ENCODE measurements at places on chromosomes 13 and 19.

DNA sequence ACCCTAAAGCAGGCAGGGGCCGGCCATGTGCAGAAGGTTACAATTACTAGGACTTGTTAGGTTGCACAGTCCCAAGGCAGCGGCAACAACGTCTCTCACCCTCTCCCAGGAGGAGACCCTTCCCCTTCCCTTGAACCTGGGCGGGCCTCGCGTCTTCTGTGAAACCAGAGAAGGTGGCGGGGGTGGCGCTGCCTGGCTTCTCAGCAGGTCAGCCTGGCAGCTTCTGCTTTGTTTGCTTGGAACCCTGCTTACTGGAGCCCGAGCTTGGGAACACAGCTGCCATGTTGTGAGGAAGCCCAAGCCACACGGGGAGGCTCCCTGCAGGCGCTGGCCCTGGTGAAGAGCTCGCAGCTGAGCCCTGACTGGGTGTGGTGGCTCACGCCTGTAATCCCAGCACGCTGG lies 15.5 kb downstream of the MKNK2 start:
- DNase-seq = no peak

- DNase-seq = no peak
Observed at GRCh38 chr13:114134944-114135610, 2.7 kb upstream of the RASA3 start.

DNA sequence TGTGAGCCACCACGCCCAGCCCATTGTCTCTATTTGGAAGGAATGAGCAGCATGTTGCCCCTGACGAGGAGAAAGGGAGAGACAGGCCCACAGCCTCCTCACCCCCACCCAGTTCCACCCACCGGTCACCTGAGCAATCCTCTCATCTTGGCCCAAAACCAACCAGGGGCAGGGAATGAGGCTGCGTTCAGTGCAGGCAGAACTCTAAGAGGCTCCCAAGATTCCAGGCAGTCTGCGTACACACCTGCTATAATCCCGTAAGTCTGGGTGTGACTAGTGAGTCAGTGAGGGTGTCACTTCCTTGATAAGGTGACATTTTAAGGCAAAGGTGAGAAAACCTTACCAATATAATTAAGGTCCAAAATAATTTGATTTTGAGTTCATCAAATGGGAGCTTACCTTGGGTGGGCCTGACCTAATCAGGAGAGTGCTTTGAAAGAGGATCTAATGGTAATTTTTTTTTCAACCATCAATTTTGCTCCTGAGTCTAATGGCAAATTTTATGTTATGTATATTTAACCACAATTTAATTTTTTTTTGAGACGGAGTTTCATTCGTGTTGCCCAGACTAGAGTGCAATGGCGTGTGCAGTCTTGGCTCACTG lies 26.9 kb upstream of the KLF2 start:
- no peak for DNase-seq

GRCh38 chr13:32504263-32504662 lies 34.3 kb downstream of the N4BP2L2 start:
- no peak for DNase-seq

- no peak for DNase-seq
Observed at GRCh38 chr13:20658451-20659040, 45.0 kb upstream of the IL17D start.

DNA sequence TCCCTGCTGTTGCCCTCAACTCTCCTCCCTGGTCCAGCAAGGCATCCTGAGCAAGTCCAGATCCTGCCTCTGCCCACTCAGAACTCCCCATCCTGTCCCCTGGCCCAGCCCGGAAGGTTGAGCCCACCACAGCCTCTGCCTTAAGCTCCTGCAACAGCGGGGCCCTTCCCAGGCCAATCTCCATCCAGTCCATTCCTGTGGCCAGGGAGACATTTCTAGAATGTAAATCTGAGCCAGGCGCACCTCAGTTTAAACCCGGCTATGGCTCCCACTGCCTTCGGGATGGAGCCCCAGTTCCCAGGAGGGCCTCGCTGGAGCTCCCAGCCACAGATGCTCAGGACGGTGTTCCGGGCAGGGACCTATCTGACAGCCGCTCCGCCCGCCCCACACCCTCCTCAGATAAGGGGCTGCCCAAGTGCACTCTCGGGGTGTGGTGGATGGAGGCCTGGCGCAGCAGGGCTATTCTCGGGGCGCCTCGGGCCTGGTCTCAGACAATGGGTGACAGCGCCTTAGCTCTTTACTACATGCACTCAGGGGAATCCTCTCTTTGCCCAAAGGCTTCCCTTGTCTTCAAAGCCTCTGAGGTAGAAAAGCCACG lies 5.3 kb downstream of the TRAPPC6A start:
- no peak for DNase-seq

DNA sequence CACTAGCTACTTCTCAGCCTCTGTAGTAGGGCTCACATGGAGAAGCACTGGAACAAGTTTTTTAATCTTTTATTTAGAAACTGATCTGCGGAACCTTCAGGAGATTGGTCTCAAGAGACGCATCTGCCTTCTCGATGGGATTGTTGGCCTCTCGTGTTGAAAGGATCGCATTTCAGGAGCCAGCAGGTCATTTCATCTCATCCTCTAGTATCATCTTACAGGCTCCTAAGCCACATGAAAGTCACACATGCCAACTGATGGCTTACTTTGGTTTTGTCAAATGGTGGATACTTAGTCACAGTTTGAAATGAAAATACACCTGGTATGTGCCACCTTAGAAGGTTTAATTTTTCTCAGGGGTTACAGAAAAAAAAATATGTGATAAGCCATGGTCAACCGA lies 1703.6 kb downstream of the EFNB2 start:
- DNase-seq = no peak

- no peak for DNase-seq
Observed at GRCh38 chr13:73189776-73190175, 131.0 kb downstream of the KLF5 start.

DNA sequence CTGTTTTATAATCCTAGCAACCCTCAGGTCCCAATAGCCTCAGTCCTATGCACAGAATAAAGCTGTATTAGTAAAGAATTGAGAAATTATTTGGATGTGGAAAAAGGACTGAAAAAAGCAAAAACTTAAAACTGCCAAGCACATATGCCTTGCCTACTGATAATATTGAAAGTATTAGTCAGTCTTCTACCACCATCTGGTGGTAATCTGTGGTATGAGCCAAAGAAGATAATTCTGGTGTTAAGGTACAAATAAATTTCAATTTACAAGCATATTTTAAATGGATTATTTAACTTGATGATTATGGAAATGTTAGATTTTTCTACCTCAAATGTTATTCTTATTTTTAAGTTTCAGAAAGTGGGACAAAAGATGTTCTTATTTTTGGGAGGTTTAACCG lies 460.3 kb upstream of the KLHL1 start:
- no peak for DNase-seq

DNA sequence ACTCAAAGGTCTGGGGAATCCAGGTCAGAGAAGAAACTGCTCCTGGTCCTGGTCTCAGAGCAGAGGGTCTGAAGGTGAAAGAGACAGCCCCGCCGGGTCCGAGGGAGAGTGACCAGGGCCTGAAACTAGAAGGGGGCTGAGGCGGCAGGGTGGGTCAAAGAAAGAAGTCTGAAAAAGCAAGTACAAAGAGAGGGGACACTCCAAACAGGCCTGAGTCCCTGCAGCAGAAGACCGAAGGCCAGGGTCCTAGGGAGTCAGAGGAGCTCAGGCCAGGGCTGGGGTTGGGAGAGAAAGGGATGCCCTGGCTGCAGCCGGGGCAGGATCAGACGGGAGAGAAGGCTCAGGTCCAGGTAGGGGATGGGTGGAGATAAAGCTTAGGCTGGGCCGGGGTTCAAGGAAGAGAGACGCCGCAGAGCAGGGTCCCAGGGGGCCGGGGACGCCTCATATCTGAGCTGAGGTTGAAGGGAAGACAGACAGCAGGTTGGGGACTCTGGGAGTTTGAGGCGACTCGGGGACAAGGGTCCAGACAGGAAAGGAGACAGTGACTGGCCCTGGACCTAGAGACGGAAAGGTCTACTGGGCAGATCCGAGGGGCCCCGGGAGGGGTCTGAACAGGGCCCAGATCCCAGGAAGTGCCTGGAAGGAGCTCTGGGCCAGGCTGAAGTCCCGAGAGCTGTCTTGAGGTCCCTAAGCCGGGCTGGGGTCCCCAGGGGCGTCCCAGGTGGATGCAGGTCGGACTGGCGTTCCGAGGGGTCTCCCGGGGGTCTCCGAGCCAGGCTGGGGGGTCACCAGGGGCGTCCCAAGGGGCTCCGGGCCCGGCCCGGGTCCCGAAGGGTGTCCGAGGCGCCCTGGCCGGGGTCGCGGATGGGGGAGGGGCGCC lies 795 bp downstream of the MLLT1 start:
- DNase-seq = no peak

DNA sequence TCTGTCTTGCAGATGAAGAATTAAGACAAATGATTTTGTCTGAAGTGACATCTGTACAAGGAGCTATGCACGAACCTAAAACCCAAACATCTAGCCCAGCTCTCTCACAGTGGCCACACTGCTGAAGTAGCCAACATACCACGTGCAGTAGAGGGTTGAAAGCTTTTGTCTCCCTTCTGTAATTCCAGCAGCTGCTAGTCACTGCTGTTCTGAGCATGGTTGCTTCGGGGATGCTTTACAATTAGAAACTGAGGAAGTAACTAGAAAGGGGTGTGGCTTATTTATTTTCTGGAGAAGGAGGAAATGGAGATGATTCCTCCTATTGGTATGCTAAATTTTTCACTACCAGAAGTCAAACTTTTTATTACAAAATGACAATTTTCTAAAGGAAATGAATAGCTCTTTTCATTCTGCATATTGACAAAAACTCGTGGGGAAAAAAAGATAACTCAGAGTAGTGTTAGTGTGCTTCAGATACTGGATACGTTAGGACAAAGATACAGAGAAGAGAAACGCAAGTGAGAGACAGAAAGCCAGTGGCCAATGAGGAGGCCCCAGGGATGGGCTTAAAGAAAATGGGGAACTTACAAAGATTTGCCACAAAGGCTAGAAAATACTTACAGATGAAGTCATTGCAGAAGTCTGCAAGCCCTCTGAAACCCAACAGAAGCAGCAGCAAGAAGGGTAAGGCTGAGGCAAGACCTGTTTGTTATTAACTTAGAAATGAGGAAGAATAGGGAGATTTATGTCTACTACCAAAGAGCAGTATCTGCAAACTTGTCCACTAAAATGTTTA lies 192.7 kb upstream of the MIR17HG start:
- no peak for DNase-seq

DNA sequence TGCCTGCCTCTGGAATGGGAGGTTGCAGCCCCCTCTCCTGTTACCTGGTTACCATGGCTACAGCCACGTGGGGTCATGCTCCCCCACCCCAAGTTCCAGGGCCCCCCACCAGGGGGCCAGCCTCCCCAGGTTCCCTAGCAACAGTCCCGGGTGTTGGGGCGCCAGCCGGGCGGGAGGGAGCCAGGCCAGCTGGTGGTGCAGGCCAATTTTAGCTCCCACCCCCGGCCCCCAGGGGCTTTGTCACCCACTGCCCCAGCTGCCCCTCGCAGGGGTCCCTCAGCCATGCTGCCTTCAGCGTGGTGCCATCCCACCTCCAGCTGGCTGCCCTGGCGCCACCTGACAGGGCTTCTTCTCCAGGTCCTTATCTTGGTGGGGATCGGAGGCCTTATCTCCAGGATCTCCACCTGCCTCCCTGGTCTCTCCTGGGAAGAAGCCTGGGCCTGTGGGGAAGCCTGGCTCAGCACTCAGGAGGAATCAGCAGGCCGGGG lies 3.0 kb downstream of the MARK4 start:
- DNase-seq = no peak

DNA sequence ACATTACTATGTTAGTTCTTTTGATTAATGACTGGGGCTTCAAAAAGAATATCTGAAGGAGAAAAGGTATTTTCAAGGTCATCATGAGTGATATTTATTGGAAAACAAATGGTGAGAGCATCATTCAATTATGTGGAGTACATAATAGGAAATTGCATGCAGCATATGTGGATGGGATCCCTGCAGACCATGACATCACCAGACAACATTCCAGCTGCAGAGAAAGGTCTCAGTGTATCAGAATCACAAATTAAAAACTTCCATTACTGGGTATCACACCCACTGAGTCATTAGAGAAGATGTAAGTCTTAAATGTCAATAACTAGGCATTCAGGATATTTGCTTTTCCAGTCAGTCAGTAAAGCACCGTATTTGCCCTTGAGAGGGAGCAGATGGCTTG lies 574.4 kb upstream of the SLC10A2 start:
- no peak for DNase-seq

- DNase-seq = no peak
Observed at GRCh38 chr13:75366380-75367280, 115.3 kb downstream of the TBC1D4 start.

- DNase-seq = no peak
Observed at GRCh38 chr19:48530066-48530720, 18.6 kb upstream of the LMTK3 start.

GRCh38 chr19:3949997-3950859 lies 17.4 kb downstream of the NMRK2 start:
- DNase-seq = no peak

- DNase-seq = no peak
Observed at GRCh38 chr13:22874839-22875238, 305.9 kb upstream of the SGCG start.

DNA sequence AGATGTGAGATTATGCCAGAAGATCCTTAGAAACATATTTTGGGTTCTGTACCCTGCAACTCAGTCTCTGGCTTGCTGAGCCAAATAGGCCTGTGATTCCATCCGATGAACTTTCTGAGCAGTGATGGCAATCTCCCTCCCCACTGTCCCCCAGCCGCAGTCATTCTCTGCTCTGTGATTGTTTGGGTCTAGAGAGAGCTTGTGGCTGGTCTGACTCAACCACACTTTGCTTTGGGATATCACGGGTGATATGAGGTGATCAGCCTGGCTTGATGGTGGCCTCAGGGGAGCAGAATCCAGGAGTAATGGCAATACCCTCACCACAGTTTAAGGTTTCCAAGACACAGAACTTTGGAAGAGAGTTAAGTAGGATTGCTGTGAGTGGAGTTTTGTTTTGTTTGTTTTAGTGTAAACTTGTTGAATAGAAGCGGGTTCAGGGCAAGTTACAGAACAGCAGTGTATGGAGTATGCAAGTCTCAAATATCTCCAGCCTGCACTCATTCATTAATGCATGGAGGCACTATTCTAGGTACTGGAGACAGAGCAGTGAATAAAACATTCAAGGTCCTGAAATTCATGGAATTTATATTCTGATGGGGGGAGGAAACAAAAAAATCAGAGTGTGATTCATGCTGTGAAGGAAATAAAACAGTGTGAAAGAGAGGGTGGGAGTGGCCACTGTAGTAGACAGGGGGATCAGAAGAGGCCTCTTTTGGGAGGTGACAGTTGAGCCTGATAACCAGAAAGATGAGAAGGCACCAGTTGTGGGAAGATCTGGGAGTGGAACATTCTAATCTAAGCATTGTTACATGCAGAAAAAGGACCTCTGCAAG lies 5.3 kb downstream of the SAMD4B start:
- no peak for DNase-seq
